Type B pancreatic cell (in vitro differentiated cells): ENCODE measurements at places on chromosomes 5 and 9. TPM values are rescaled to one million over a fixed set of nuclear protein-coding genes. Genes with fewer than 3 reads are reported as not detected.
A peak's percentile ranks its signal among the peaks of the same experiment; 100 is the strongest.

- H3K36me3 ChIP-seq: no peaks in the 10 kb centered on the region
- DNase-seq: no peak
- H3K27me3 ChIP-seq: no peaks in the 10 kb centered on the region
- H3K27ac ChIP-seq: no peak overlapping the region
- H3K4me1 ChIP-seq: no peaks in the 10 kb centered on the region
- no peak overlapping the region for H3K4me3 ChIP-seq
These were observed 270.8 kb upstream of the ACTBL2 start for GRCh38 chr5:57753446-57753845.

Gene MRPL36
- total RNA-seq: 53.5 and 62.1 TPM in 2 replicates

DNA sequence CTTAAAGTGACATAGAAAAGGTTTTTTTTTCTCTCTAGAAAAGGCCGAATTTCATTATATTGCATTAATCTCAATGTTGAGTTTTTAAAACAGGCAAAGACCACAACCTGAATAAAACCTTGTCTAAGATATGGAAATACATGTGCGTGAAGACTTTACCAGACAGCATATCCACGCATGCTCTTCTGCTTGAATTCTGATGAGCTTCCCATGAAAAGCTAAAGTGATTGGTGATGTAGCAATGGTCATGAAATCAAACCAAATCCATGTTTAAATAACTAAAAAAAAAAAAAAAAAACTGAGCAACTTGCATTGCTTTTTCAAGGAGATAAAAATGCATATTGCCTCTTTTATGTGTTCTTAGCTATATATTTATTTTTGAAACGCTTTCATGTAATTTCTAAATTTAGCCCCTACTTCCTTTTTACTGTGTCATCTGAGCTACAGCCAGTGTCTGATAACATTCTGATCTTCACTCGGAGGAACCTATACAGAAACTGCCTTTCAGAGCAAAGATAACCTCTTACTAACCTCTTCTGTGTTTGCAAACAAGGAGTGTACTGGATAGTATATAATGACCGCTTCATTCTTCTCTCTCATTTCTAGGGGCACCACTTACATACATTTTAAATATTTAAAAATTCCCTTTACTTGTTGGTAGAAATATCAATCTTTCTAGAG is 179.1 kb upstream of the GNA14 start:
- no peak overlapping the region for H3K27ac ChIP-seq
- no peak overlapping the region for H3K4me3 ChIP-seq
- peaks cover 12% of the 10 kb centered on the region for H3K4me1 ChIP-seq
- no peaks in the 10 kb centered on the region for H3K27me3 ChIP-seq
- no peak for DNase-seq

DNA sequence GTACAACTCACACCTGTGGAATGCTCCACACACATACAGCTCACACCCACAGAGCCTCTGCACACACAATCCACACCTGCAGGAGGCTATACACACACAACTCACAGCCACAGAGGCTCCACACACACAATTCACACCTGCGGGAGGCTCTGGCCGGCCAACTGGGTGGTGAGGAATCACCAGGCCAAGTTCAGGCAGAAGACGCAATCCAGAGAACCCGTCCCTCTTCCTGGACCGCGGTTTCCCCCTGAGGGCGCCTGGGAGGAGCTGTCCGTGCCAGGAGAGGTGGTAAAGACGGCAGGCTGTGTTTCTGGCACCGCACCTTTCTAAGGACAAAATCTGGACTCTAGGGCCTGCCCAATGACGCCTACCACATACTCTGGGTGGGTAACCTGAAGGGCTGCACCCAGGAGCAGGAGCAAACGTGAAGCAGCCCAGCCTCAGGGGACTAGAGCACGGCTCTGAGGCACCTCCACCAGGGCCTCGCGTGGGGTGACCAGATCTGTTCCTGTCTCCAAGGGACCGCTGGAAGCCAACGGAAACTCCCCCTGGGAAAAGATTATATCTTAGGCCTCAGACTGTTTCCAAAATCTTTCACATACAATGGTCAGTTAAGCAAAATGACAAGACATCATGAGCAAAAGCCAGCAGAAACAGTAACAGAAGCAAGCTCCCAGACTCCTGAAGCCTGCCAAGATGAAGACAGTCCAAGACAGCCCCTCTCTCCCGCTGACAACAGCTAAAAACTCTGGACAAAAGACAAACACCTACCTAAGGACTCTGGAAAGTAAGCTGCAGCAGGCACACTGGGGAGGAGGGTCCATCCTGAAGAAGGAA is 16.9 kb downstream of the CAMSAP1 start:
- peaks cover 57% of the 10 kb centered on the region for H3K4me1 ChIP-seq
- H3K27me3 ChIP-seq: no peaks in the 10 kb centered on the region
- H3K36me3 ChIP-seq: peaks cover 20% of the 10 kb centered on the region
- H3K4me3 ChIP-seq: no peak overlapping the region
- H3K27ac ChIP-seq: peak overlapping the region; percentile 47
- DNase-seq: no peak

Gene BTNL8
- 0.87 and 2.0 TPM in 2 replicates for total RNA-seq

DNA sequence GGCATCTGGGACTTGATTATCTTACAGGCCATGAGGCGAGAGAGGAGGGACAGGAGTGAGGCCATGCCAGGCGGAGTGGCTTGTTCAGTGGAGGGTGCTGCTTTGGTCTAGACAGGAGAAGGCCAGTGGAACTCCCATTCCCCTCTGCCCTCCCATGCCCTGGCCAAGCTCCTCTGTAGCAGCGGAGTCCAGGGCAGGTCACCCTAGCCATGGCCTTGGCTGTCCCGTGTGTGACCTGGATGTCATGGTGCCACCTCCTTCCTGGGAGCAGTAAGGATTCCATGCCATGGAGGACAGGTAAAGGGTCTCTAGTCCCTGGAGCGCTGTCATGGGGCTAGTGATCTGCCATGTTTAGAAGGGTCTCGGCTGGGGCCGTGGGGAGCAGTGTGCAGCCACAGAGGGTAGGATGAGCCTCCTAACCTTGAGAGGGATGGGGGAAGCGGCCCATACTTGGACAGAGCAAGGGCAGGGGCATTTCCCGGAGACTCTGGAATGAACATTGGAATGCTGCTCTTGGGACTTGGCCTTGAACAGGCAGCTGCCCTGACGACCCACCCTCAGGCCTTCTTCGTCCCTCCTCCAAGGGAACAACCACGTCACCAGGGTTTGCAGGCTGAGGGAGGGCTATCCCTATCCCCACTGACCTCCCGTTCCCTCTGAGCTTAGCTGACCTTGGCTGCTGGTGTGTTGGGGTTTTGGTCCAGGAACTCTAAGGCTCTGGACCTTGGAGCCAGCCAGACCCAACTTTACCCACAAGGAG is 100.4 kb downstream of the DAB2IP start:
- H3K27me3 ChIP-seq: no peaks in the 10 kb centered on the region
- peaks cover 26% of the 10 kb centered on the region for H3K4me1 ChIP-seq
- H3K36me3 ChIP-seq: no peaks in the 10 kb centered on the region
- no peak overlapping the region for H3K4me3 ChIP-seq

GRCh38 chr5:39555788-39556187 is 131.0 kb upstream of the DAB2 start:
- no peak overlapping the region for H3K4me3 ChIP-seq
- no peak for DNase-seq
- no peak overlapping the region for H3K27ac ChIP-seq
- H3K4me1 ChIP-seq: no peaks in the 10 kb centered on the region

DNA sequence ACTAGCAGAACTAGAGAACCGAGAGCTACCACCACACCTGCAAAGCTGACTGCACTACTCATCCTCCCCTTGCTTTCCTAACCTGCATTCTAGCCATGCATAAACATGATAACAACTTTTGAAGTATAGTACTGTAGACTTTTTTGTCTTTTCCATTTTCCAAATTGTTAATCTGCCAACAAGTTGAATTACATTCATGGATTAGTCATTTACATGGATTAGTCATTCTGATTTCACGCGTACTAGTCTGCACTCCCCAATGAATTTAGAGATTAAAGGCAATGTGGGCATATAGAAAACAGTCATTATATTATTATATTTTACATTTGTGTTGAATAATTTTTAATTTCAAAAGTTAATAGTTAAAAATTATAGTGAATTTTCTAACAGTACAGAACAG is 81.4 kb downstream of the EDIL3 start:
- no peak for DNase-seq
- H3K4me1 ChIP-seq: no peaks in the 10 kb centered on the region
- no peak overlapping the region for H3K27ac ChIP-seq
- H3K36me3 ChIP-seq: no peaks in the 10 kb centered on the region
- H3K27me3 ChIP-seq: no peaks in the 10 kb centered on the region

GRCh38 chr5:41748631-41749030 is 121.6 kb downstream of the OXCT1 start:
- peaks cover 7% of the 10 kb centered on the region for H3K36me3 ChIP-seq
- DNase-seq: no peak
- no peaks in the 10 kb centered on the region for H3K27me3 ChIP-seq
- no peak overlapping the region for H3K27ac ChIP-seq
- H3K4me1 ChIP-seq: no peaks in the 10 kb centered on the region
- H3K4me3 ChIP-seq: no peak overlapping the region
